Fibroblast of lung (primary cell): ENCODE measurements at places on chromosomes 3 and 15.
A peak's percentile ranks its signal among the peaks of the same experiment; 100 is the strongest.

DNA sequence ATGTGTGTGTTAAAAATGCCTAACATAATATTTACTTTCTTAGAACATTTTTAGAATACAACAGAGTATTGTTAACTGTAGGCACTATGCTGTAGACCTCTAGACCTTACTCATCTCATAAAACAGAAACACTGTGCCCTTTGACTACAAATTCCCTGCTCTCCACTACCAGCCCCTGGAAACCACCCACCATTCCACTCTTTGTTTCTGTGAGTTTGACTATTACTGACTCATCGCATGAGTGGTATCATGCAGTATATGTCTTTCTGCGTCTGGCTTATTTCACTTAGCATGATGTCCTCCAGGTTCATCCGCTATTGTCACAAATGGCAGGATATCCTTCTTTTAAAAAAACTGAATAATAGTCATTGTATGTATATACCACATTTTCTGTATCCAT lies 216.7 kb upstream of the CFAP20DC start:
- no peak for DNase-seq

GRCh38 chr15:99117563-99118257 lies 12.8 kb downstream of the SYNM start:
- DNase-seq = no peak

DNA sequence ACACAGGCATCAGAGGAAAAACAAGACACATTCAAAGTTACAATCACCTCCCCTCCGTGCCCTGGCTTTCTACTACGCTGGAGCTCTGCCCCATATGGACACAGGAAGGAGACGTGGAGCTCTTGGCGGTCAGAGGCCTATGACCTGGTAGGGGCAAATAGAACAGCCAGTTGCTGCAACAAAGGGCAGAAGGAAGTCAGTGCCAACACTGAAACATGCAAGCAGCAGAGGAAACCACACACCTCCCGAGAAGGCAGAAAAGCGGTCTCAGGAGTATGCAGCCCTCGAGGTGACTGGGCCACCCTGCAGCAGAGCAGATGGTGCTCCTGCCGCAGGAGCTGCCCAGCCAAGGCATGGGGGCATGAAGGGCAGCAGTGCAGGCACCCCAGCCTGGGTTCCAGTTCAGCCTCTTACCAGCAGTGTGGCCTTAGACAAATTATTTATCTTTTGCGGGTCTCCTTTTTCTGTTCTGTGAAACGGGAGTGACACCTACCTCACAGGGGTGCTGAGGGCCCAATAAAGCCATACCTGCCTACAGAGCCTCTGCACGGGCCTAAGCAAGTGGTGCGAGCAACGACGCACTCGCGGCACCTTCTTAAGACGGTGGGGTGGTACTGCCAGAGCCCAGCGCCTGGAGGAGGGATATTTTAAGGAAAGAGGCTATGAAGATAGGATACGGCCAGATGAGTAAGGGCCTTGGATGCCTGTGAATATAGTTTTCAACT lies 8.6 kb downstream of the ZXDC start:
- DNase-seq = no peak

DNA sequence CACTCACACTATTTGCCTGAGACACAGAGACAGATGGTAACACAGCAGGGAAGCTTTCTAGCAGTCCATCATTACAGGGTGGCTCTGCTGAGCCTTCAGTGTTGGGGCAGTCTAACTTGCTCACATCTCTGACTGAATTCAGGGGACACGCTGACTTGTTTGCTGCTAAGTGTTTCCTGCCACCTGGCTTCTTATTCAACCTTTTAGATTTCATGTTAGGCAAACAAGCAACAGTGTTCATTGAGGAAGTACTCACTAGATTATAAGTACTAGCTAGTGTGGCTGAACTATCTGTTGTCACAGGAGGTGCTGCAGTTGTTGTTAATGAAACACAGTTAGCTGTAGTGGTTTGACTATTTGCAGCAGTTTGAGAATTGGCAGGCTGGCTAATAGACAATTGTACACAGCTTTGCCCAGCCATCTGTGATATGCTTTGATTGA lies 37.3 kb downstream of the USF3 start:
- no peak for DNase-seq

- peak; percentile 73 for DNase-seq
These were observed 917 bp downstream of the LNP1 start for GRCh38 chr3:100402256-100402655.
